Large intestine (tissue), 12 donors: ENCODE measurements at places on chromosomes 4 and X. TPM values are rescaled to one million over a fixed set of nuclear protein-coding genes. Genes with fewer than 3 reads are reported as not detected.
A peak's percentile ranks its signal among the peaks of the same experiment; 100 is the strongest.

The SLC6A14 gene
- polyA plus RNA-seq = 1.1 TPM

The RAI2 gene
- 5.9 TPM for polyA plus RNA-seq

The IQSEC2 gene
- 19.3 TPM for polyA plus RNA-seq

The ZNF141 gene
- 25.1 TPM for polyA plus RNA-seq

The HSD17B13 gene
- polyA plus RNA-seq = 0.49 TPM

The RIPPLY1 gene
- polyA plus RNA-seq = 0.81 TPM

The SAGE1 gene
- polyA plus RNA-seq = not detected

The VEGFD gene
- 0.24 TPM for polyA plus RNA-seq

The LDOC1 gene
- 25.9 TPM for polyA plus RNA-seq

The NAP1L5 gene
- 10.4 TPM for polyA plus RNA-seq

The CT45A2 gene
- polyA plus RNA-seq = not detected

- DNase-seq = no peak
Observed at GRCh38 chr4:183142571-183143550, 43.8 kb downstream of the WWC2 start.

GRCh38 chrX:111444881-111445280, 32.9 kb upstream of the DCX start:
- DNase-seq = no peak

DNA sequence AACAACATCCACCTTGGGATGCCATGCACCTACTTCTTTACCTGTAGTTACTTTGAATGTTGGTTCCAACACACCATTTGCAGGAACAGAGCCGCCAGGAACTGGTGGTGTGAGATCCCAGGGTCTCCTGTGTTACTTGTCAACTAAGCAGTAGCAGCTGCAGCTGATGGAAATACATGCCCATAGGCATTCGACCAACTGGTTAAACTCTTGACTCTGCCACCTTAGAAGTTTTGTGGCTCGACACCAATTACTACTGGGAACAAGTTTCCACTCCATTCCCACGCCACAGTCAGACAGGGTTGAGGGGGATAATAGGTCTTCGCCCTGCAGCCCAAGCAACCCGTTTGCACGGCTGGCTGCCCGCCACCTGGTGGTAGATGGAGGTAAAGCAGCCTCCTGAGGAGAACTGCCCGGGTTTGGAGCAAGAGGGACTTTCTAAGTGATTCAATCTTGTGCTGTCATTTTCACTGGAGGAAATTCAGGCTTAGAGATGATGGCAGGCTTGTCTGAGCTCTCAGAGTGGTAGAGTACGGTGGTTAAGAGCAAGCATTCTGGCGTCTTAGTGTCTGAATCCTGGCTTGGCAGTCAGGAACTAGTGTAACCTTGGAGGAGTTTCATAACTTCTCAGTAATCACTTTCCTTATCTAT, 119.1 kb upstream of the TRIM2 start:
- DNase-seq = peak; percentile 50

DNA sequence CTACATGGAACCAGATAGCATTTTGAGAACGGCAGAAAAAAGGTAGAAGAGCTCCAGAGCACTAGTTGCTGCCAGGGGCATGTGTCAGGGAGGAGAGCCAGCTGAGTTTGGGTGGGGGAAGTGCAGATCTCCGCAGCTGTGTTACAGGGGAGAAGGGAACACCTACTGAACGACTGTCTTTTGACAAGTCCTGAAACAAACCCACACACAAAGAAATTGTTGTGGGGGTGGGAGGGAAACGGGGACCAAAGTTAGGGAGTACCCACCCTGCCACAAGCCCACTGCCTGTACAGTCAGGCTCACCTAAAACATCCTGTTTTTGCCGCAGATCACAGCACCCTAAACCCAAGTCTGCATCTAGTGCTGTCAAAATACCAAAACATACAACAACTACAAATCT, 55.5 kb downstream of the LEF1 start:
- DNase-seq = no peak

- peak; percentile 55 for DNase-seq
Observed at GRCh38 chrX:155819966-155820491, 61.1 kb upstream of the VAMP7 start.

DNA sequence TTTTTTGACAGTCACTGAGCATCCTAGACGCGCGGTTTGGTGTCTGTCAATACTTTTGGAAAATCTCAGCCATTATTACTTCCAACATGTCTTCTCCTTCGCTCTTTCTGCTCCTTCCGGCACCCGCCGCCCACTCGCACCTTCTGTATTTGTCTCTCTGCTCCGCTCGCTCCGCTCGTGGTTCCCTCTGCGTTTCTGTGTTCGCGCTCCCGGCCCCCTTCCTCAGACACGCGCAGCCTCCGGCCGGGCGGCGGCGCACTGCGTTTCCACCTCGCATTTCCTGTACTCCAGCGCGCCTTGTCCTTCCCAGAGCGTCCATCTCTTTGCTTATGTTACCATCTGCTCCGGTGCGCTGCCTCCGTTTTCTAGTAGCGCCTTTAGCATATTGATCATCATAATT, 21.1 kb downstream of the PDE6B start:
- DNase-seq = no peak

DNA sequence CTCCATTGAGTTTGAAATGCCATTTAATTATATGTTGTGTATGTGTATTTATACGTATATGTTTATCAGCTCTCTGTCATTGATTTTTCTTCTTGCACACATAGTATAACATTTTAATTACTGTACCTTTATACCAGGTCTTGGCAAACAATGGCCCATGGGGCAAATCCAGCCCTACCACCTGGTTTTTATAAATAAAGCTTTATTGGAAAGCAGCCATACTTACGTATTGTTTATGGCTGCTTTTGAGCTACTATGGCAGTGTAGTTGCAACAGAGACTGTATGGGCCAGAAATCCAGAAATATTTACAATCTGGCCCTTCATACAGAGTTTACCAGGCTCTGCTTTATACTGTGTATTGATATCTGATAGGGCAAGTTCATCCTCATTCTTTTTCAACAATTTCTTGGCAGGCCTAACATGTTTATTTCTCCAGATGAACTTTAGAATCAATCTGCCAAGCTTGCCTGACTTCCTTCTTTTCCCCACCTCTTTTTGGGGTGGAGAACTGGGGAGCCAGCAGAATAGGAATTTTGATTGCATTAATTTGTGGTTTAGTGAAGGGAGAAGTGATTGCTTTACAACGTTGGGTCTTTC, 15.8 kb downstream of the DCUN1D4 start:
- no peak for DNase-seq

GRCh38 chr4:70651864-70652506, 14.3 kb downstream of the JCHAIN start:
- peak; percentile 3 for DNase-seq

- DNase-seq = no peak
Observed at GRCh38 chr4:38562751-38563198, 101.2 kb upstream of the KLF3 start.

- no peak for DNase-seq
Observed at GRCh38 chr4:42470023-42470422, 72.7 kb downstream of the SHISA3 start.

DNA sequence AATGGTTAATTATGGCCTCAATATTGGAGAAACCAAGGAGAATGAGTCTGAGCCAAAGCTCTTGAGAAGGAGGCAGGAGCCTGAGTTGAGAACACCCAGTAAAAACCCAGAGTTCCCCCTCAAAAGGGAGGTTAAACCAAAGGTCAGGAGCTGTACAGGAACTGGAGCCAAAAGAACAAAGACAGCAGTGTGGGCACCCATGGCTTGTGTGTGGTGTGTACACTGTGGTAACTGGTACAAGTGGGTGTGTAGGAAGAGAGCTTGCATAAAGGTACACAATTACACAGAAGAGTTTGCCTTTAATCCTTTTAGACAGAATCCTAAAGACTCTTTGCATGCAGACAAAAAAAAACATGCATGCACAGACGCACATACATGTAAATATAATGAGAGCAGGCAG, 87.1 kb downstream of the IGSF1 start:
- peak; percentile 1 for DNase-seq

DNA sequence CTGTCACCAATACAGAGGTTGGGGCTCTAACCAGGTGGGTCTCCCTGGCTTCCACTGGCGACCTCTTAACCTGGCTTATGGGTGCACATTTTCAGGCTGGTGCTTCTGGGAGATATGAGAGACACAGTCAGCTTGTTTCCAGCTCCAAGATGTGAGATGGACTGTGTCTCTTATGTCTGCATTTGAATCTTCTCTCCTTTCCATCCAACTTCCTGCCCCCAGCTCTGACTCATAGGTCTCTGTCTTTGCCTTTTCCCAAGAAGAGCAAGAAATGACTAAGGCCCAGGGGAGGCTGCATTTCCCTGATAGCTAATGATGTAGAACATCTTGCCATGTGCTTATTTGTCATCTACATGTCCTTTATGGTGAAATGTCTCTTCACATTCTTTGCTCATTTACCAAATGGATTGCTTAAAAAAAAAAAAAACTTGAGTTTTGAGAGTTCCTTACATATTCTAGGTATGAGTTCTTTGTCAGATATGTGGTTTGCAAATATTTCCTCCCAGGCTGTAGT, 3.2 kb upstream of the UXT start:
- no peak for DNase-seq

DNA sequence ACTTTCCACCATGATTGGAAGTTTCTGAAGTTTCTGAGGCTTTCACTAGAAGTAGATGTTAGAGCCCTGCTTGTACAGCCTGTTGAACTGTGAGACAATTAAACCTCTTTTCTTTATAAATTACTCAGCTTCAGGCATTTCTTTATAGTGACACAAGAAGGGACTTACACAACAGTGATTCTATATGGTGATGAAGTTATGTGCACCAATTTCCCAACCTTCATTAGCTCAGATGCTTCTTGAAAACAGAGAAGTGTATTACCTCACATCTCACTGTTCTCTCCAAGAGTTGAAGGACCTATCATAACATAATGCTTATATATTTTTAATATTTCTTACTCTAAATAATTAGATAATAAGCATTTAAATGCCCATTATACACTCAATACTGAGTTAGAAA, 202.1 kb upstream of the ANXA10 start:
- DNase-seq = no peak

- peak; percentile 35 for DNase-seq
Observed at GRCh38 chr4:1055721-1056590, 44.5 kb downstream of the FGFRL1 start.

DNA sequence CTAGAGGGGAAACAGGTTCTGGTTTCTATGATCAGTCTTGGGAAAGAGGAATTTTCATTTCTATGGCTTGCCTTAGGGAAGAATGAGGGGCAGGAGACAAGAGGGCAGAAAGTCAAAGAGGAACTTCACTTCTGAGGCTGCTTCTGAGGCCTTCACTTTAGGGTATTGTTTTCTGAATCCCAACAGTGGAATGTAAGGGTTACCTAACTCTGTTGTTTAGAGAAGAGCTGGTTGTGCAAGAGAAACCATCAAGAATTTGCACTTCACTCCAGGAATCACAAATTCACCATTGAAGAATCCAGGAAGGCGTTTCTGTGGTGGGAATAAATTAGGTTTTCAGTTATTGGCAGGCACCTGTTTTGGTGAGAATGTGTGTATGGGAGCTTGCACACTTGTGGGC, 126.7 kb upstream of the AMOT start:
- no peak for DNase-seq

- DNase-seq = no peak
Observed at GRCh38 chr4:4249866-4250265, 1.8 kb upstream of the TMEM128 start.

- DNase-seq = no peak
Observed at GRCh38 chr4:112531146-112531545, 15.2 kb upstream of the NEUROG2 start.

- DNase-seq = no peak
Observed at GRCh38 chr4:149005191-149005590, 563.0 kb upstream of the NR3C2 start.

GRCh38 chr4:158492391-158492790, 29.3 kb upstream of the RXFP1 start:
- DNase-seq = no peak

GRCh38 chr4:48370260-48371134, 29.2 kb downstream of the SLAIN2 start:
- no peak for DNase-seq

- no peak for DNase-seq
Observed at GRCh38 chr4:24010994-24011393, 121.1 kb upstream of the PPARGC1A start.

GRCh38 chr4:3252831-3253641, 4.1 kb downstream of the MSANTD1 start:
- no peak for DNase-seq

- DNase-seq = no peak
Observed at GRCh38 chr4:176883681-176884418, 91.1 kb upstream of the VEGFC start.

DNA sequence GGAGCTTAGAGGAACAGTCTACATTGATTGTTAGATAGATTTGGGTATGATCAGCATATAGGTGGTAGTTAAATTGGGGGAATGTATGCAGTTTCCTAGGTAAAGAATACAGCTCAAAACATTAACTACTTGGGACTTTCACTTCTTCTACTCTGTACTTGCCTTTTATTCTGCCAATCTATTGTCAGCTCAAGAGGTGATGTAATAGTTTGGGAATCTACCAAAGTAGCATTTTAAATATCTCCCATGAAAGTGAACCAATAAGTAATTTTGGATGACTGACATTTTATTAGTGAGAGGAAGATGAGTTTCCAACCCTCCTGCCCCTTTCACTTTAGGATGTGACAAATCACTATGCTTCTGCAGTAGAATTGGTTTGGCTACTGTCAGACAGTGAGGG, 43.4 kb downstream of the NUDT6 start:
- no peak for DNase-seq

- DNase-seq = no peak
Observed at GRCh38 chrX:13092455-13092941, 48.1 kb upstream of the FAM9C start.

- no peak for DNase-seq
Observed at GRCh38 chr4:131499141-131499873, 1649.8 kb upstream of the PCDH10 start.

GRCh38 chr4:180850318-180850940, 1392.8 kb upstream of the TENM3 start:
- DNase-seq = no peak

GRCh38 chr4:166169111-166169510, 296.1 kb downstream of the TLL1 start:
- DNase-seq = no peak

DNA sequence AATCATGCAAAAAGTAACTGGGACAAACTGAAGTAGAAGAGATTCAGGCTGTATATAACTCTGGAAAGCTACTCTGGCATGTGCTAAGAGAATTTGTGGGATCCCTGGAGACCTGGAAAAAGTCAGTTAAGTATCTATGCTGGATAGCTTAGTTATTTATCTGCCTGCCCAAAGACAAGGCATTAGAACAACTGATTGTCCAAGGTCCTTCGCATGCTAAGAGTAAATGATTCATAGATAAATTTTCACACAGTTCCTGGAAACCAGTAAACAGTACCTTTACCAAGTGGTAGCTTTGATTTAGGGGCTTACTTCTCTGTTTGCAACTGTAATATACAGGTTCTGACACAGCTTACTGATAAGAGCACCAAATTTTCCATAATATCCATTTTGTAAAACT, 104.8 kb downstream of the ATP11C start:
- peak; percentile 15 for DNase-seq
